Effector memory CD4-positive, alpha-beta T cell (primary cell): ENCODE measurements at places on chromosomes 5 and 9.

GRCh38 chr9:93030642-93031628 is 27.6 kb upstream of the SUSD3 start:
- DNase-seq, result no peak

DNA sequence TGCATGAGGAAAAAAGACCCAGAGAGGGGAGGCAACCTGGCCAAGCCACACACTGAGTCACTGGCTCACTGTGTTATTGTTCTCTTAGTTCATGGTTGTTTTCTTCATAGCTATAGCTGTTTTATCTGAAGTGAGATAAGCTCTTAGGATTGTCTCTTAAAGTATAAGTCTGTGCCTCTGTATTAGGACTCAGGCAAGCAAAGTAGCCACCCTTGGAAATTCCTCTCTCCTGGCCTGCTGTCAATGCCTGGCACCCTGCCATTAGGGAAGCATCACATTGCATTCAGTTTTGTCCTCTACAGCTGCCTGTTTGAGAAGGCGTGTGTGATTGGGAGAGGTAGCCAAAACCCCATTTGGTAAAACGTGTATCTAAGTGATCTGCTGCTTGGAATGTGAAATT is 147.4 kb upstream of the GLRA1 start:
- no peak for DNase-seq

- DNase-seq, result no peak
Measured at GRCh38 chr5:56319526-56320181, 86.5 kb upstream of the ANKRD55 start.

GRCh38 chr9:137411645-137412380 is 11.1 kb downstream of the EXD3 start:
- DNase-seq, result no peak

- DNase-seq, result no peak
Measured at GRCh38 chr5:102856389-102856777, 101.3 kb downstream of the PAM start.
